Effector memory CD4-positive, alpha-beta T cell (primary cell): ENCODE measurements at places on chromosomes 5 and 9.

DNA sequence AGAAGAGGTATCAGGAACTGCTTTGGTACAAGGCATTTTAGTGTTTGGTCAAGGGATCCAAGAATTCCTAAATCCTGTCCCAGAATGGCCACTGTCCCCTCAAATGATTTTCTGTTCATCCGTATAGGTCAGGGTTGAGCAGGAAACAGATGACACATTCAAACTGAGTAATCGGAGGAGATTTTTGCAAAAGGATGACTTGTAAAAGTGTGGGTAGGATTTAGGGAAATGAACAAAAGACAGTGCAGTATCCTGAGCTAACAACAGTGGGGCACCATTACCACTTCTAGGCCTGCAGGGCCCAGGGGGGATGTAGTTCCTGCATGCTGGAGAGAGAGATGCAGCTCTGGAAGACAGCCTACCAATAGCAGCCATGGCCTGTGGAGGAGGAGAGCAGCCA, 290.1 kb downstream of the ZSWIM6 start:
- H3K4me1 ChIP-seq = peaks cover 7% of the 10 kb centered on the region
- no peak overlapping the region for H3K27ac ChIP-seq
- peaks cover 15% of the 10 kb centered on the region for H3K27me3 ChIP-seq
- no peaks in the 10 kb centered on the region for H3K36me3 ChIP-seq

DNA sequence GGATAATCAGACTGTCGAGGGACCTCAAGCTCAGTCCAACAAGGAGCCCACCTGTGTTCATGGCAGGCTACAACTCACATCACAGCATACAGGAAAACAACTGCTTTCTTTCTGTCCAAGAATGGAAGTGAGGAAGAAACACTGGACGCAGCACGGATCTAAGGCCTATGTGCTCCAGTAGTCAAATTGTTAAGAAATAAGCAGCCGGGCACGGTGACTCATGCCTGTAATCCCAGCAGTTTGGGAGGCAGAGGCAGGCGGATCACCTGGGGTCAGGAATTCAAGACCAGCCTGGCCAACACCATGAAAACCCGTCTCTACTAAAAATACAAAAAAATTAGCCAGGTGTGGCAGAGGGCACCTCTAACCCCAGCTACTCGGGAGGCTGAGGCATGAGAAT, 427.8 kb downstream of the BNC2 start:
- H3K27ac ChIP-seq = no peak overlapping the region
- H3K4me3 ChIP-seq = no peak overlapping the region
- H3K4me1 ChIP-seq = no peaks in the 10 kb centered on the region
- no peak for DNase-seq
- no peaks in the 10 kb centered on the region for H3K27me3 ChIP-seq

DNA sequence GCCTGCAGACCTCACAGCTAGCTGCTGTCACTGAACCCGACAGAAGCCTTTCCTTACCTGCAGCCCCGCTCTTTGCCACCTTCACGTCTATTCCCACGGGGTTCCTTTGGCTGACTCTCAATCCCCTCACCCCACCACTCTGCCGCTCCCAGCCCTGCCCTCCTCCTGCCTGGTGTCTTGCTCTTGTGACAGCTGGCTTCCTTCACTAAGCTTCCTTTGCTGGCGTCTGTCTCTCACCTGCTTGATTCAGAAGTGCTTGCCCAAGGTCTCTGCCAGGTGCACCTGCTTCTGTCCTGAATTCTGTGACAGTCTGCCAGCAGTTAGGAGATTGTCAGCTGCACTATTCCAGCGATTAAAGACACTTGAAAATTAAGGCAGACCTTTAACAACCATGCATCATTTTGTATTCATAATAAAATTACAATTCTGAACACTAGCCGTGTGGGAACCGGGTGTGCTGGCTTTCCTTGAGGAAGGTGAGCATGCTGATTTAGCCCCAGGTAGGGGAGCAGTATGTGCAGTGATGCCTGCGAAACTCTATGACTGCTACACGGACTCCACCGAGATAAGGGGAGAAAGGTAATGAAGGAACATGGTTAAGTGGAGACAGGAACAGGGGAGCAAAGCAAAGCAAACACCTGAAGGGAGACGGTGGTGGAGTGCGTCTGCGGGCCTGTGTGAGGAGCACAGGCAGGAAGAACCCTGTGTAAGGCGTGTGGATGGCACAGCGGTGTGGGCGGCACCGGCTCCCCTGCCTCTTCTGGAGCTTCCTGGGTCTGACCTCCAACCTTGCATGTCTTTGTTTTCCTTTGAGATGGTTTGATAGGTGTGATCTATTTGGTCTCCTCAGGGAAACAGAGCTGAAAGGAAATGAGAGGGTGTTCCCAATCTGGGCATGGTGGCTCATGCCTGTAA, 80.1 kb upstream of the CACNA1B start:
- no peak overlapping the region for H3K4me3 ChIP-seq
- peaks cover 75% of the 10 kb centered on the region for H3K36me3 ChIP-seq
- DNase-seq = no peak
- no peak overlapping the region for H3K27ac ChIP-seq
- no peaks in the 10 kb centered on the region for H3K27me3 ChIP-seq
- no peaks in the 10 kb centered on the region for H3K4me1 ChIP-seq

DNA sequence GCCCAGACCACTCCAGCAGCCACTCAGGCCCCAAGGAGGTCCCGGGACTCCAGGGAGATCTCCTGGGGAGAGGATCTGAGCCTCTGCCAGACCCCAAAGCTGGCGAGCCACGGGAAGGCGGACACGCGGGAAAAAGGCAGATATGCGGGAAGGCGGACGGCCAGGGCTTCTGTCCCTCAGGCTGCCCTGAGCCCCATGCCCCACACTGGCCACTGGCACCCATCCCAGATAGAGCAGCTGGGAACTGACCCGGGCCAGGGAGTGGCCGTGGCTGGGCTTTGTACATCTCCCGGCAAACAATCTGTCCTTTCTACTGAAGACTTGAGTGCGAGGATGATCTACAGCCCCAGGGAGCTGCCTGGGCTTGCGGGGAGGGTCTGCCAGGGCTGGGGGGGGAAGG, 21.1 kb upstream of the NOTCH1 start:
- no peak overlapping the region for H3K27ac ChIP-seq
- H3K36me3 ChIP-seq = no peaks in the 10 kb centered on the region
- no peaks in the 10 kb centered on the region for H3K4me1 ChIP-seq
- DNase-seq = no peak

DNA sequence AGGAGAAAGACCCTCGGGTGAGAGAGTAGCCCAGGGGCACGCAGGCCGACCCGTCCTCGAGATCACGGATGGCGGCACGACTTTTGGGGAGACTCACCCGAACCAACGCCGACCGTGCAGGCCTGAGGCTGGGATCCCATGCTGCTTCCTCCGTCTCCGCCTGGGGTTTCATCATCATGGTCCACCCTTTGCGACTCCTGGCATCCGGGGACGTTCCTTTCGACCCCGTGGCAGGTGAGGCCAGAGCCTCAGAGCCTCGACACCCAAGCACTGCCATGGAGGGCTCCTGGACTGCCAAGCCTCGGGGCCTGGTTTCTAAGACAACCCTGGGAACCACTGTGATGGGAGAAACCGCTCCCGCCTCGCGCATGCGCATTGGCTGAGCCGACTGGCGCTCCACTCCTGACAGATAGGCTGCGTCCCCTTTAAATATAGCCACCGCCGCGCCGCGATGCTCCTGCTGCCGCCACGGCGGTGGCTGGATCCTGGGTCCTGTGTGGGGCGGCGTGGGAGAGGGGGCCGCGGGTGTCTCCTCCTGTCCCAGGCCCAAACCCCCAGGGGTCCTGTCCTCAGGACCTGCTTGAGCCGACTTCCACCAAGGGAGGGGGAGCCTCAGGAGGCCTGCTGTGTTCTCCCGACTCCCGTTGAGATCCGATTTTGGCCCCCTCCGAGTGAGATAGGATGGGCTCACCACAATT, 481.6 kb downstream of the SPATA31A7 start:
- DNase-seq = no peak
- H3K27me3 ChIP-seq = no peaks in the 10 kb centered on the region
- no peaks in the 10 kb centered on the region for H3K36me3 ChIP-seq
- no peaks in the 10 kb centered on the region for H3K4me1 ChIP-seq
- no peak overlapping the region for H3K27ac ChIP-seq
- no peak overlapping the region for H3K4me3 ChIP-seq

DNA sequence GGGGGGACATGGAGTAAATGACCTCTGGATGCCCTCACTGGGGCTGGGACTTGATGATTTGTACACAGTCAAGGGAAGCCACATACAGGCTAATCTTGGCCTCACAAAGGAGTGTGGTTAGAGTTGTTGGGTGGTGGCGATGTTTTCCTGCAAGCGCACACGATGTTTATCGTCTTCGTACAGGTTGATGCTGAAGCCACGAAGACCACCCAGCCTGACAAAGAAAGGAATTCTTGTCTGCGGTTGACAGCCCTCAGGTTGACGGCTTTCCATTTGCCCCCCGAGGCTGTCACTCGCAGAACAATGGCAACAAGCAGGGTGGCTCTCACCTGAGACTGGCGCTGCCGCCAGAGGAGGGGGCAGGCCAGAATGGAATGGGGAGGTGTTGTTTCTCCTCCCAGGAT, 14.1 kb upstream of the XPA start:
- DNase-seq = no peak
- H3K27ac ChIP-seq = no peak overlapping the region
- no peaks in the 10 kb centered on the region for H3K36me3 ChIP-seq
- H3K27me3 ChIP-seq = no peaks in the 10 kb centered on the region
- H3K4me1 ChIP-seq = peaks cover 16% of the 10 kb centered on the region

GRCh38 chr9:120388003-120388855, 191.7 kb downstream of the CDK5RAP2 start:
- H3K36me3 ChIP-seq = peaks cover 53% of the 10 kb centered on the region
- H3K27ac ChIP-seq = no peak overlapping the region
- no peak for DNase-seq
- H3K4me3 ChIP-seq = no peak overlapping the region

DNA sequence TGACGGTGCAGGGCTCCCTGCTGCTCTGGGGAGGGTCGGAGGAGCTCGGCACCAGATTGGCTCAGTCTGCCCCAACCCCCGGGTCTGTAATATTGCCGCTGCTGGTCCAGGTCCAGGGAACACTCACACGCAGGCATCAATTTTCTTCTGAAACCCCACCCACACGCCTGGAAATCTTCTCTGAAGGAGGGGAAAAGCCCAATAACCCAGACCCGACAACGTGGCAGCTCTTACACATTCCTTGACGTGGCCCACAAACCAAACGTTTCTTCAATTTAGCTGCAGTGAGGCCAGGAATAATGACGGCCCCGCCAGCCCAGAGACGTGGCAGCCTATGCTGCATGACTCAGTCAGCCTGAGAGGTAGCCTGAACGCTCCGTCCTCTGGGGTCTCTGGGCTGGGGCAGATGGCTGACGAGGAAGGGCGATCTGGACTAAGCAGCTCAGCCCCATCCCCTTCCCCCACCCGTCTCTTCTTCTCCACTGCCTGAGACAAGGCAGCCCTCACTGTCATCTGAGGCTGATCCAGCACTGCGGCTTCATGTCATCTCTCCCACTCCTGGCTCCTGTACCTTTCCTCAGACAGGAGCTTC, 9.9 kb upstream of the SPARC start:
- H3K27me3 ChIP-seq = no peaks in the 10 kb centered on the region
- no peak overlapping the region for H3K4me3 ChIP-seq
- no peaks in the 10 kb centered on the region for H3K4me1 ChIP-seq
- DNase-seq = no peak

DNA sequence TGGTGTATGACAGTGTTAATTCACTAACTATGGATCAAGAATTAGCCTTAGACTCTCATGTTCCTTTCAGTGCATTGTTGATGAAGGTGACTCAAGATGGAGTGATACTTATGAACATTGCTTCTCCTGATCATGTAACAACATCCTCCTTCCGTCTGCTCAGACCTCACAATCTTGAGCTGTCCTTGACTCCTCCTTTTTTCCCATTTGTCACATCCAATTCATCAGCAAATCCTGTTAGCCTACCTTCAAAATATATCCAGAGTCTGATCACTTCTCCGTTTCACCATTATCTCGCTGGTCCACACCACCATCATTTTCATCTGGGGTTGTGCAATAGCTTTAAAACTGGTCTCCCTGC, 9.2 kb upstream of the SEMA6A start:
- no peaks in the 10 kb centered on the region for H3K27me3 ChIP-seq
- no peak for DNase-seq

- H3K27ac ChIP-seq = no peak within 1 kb of the TSS
- no peaks in the 10 kb centered on the region for H3K27me3 ChIP-seq
- DNase-seq = no peak
- H3K4me1 ChIP-seq = no peaks in the 10 kb centered on the region
- no peak within 1 kb of the TSS for H3K4me3 ChIP-seq
Measured at GRCh38 chr5:35990941-35991611, at the start of gene UGT3A1. TSS of gene UGT3A1 (minus strand) at chr5:35991390. CDS start at chr5:35991240, 150 bp downstream.

- peaks cover 28% of the 10 kb centered on the region for H3K4me1 ChIP-seq
- no peak overlapping the region for H3K4me3 ChIP-seq
- peak; percentile 76 for DNase-seq
- no peaks in the 10 kb centered on the region for H3K27me3 ChIP-seq
Measured at GRCh38 chr5:157172403-157172802, 6.3 kb upstream of the GARIN3 start.

GRCh38 chr5:93294199-93294598, 286.8 kb downstream of the NR2F1-AS1 start:
- no peaks in the 10 kb centered on the region for H3K36me3 ChIP-seq
- H3K27me3 ChIP-seq = no peaks in the 10 kb centered on the region
- no peaks in the 10 kb centered on the region for H3K4me1 ChIP-seq
- no peak overlapping the region for H3K4me3 ChIP-seq
- no peak overlapping the region for H3K27ac ChIP-seq

GRCh38 chr5:124343451-124343867, 403.0 kb downstream of the ZNF608 start:
- H3K27me3 ChIP-seq = no peaks in the 10 kb centered on the region
- H3K4me3 ChIP-seq = no peak overlapping the region
- H3K27ac ChIP-seq = no peak overlapping the region
- H3K4me1 ChIP-seq = no peaks in the 10 kb centered on the region

DNA sequence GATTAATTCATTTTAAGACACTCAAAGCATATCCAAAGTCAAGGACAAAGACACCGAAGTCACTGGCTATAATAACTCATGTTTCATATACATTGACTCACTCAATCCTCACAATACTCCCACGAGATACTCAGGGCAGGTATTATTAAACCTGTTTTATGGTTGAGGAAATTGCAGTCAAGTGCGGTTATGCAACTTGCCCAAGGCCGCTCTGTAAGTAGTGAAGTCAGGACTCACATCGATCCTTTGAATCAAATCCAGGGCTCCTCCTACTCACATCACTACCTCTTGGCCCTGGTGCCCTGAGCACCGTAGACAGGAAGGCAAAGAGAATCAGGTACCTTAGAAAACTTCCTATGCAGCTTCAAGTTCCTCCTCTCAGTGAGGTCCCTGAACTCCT, 87.8 kb upstream of the APC start:
- no peak overlapping the region for H3K4me3 ChIP-seq
- no peaks in the 10 kb centered on the region for H3K36me3 ChIP-seq
- no peaks in the 10 kb centered on the region for H3K4me1 ChIP-seq
- DNase-seq = no peak
- no peaks in the 10 kb centered on the region for H3K27me3 ChIP-seq

- DNase-seq = no peak
- no peaks in the 10 kb centered on the region for H3K36me3 ChIP-seq
- no peak overlapping the region for H3K27ac ChIP-seq
- H3K27me3 ChIP-seq = no peaks in the 10 kb centered on the region
- H3K4me1 ChIP-seq = no peaks in the 10 kb centered on the region
Measured at GRCh38 chr9:81317939-81318338, 371.4 kb downstream of the TLE1 start.

- no peaks in the 10 kb centered on the region for H3K4me1 ChIP-seq
- DNase-seq = no peak
- no peak overlapping the region for H3K4me3 ChIP-seq
Measured at GRCh38 chr5:147162740-147163139, 72.1 kb upstream of the STK32A start.

- no peak overlapping the region for H3K4me3 ChIP-seq
- DNase-seq = no peak
- no peaks in the 10 kb centered on the region for H3K36me3 ChIP-seq
Measured at GRCh38 chr9:121321016-121321503, 49.0 kb downstream of the STOM start.
